HS-27A (cell line): ENCODE measurements at places on chromosomes 1 and 21.

- DNase-seq = no peak
Observed at GRCh38 chr1:93239863-93240262, 59.3 kb downstream of the CCDC18 start.

- no peak for DNase-seq
Observed at GRCh38 chr1:41856944-41857285, 61.8 kb downstream of the HIVEP3 start.

GRCh38 chr1:240843798-240844197 is 231.8 kb upstream of the GREM2 start:
- DNase-seq = no peak

DNA sequence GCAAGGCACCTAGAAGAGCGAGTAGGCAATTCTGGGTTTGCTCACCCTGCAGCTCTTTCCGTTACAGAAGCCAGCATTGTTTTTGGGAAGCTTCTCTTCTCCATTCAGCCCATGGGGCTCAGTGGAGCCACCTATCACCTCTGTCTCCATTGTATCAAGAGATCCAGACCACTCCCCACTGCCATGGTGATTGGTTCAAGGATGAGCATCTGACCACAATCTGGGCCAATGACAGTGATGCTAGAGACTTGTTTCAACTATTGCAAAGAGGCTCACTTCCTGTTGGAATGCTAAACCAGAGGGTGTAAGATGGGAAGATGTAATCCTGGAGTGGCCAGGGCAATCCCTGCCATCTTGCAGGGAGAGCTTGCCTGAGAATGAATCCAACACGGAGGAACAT is 6.6 kb downstream of the SPATA21 start:
- no peak for DNase-seq
